ENCODE measurements at places on chromosomes 2 and 18.

- no peak for DNase-seq
Observed at GRCh38 chr2:135202751-135203150, 150.7 kb downstream of the RAB3GAP1 start.

GRCh38 chr2:42800981-42801380, 8.6 kb upstream of the HAAO start:
- DNase-seq = no peak

- DNase-seq = no peak
Observed at GRCh38 chr18:40006634-40007033, 1948.4 kb upstream of the PIK3C3 start.

GRCh38 chr2:183024339-183025095, 13.7 kb downstream of the NCKAP1 start:
- no peak for DNase-seq

DNA sequence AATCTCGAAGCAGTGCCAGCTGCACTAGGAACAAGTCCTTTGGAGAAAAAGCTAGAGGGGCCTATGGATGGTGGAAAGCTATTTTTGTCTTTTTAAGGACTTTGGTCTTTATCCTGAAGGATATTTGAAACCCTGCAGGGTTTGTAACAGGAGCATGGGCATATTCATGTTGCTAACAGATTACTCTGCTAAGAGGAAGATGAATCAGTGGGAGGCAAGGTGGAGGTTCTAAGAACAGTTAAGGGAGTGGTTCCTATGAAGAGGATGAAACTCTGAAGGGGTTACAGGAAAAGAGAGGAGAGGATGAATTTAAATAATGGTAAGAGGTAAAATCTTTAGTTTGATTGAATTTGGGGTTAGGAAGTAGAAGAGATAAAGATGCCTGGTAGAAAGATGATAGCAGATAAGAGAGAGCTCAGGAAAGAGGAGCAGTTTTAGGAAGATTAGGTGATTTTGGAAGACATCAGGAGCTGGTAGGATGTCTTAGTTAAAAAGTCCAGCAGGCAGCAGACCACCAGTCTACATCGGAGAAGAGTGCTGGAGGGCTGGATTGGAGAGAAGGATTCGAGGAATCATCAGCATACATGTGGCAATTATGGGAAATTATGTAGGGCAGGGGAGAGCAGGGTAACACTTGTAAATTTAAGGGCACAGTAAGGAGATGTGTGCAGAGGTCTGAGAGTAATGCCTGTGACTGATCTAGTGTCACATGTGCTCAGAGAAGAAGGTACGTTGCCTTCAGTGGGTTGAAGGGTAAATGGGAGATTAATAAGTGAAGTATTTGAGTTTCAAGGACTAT, 39.3 kb upstream of the C1GALT1C1L start:
- DNase-seq = no peak

GRCh38 chr2:26324903-26325302, 21.0 kb upstream of the SELENOI start:
- DNase-seq = no peak

- DNase-seq = peak; percentile 99
Observed at GRCh38 chr18:58572181-58572580, 56.7 kb downstream of the ALPK2 start.

GRCh38 chr2:100265226-100265625, 57.1 kb downstream of the LONRF2 start:
- no peak for DNase-seq

DNA sequence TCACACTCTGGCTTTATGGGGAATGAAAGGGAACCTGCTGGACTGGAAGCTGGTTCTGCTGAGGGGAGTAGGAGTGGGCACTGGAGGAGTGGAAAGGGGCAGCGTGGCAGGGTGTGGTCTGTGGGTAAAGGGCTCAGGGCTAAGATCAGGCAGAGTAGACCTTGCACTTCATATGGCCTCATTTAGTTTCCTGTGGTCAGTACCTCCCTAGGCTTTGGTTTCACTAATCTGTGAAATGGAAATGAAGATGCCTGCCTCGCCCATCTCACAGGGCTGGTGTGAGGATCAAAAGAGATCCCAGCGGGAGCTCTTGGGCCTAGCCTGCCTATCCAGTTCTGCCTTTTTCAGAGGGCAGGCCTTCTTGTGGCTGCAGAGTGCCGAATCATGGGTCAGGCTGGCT, 208.7 kb downstream of the LOXHD1 start:
- no peak for DNase-seq

- no peak for DNase-seq
Observed at GRCh38 chr2:150012986-150013385, 425.4 kb upstream of the MMADHC start.

- no peak for DNase-seq
Observed at GRCh38 chr2:187057466-187057865, 208.5 kb upstream of the ZSWIM2 start.

DNA sequence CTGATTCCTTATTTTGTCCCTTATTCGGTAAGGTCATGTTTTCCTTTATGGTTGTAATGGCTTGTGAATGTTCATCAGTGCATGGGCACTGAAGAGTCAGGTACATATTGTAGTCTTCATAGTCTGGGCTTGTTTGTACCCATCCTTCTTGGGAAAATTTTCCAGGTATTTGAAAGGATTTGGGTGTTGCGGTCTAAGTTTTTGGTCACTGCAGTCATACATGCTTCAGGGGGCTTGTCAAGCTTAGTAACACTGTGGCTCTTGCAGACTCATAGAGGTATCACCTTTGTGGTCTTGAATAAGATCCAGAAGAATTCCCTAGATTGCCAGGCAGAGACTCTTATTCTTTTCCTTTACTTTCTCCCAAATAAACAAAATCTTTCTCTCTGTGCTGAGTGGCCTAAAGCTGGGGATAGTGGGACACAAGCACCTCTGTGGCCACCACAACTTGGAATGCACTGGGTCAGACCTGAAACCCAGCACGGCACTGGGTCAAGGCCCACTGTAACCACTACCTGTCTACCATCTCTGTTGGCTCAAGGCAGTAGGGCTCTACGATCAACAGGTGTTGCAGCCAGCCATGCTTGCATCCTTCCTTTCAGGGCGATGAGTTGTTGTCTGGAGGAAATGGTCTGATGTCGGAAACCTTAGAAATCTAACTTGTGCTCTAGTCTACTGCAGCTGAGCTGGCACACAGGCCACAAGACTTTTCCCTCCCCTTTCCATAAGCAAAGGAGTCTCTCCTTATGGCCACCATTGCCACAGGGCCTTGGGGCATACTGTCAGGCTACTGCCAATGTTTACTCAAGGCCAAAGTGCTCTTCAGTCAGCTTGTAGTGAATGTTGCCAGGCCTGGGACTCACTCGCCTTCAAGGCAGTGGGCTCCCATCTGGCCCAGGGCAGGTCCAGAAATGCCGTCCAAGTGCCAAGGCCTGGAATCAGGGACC, 21.5 kb downstream of the IL1RN start:
- no peak for DNase-seq

- no peak for DNase-seq
Observed at GRCh38 chr2:165120740-165121467, 82.9 kb downstream of the SCN3A start.

GRCh38 chr2:236259371-236259770, 4.8 kb downstream of the ASB18 start:
- no peak for DNase-seq

- DNase-seq = no peak
Observed at GRCh38 chr2:236700703-236701102, 131.1 kb downstream of the ACKR3 start.

DNA sequence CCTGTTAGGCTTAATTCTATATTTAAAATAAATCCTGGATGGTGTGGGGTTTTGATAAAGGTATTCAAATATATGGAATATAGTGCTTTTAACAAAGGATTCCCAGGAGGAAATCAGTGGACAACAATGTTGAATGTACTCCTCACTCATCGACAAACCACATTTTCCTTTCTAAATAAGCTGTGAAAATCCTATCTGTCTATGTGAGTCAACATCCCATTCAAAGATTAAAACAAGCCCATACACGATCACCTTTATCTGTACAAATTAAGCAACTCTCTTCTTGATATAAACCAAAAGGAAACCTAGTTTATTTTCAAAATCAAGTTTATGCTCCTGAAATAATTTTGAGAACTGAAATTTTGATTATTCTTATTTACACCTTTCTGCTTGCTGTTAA, 153.4 kb downstream of the ERBB4 start:
- DNase-seq = no peak

DNA sequence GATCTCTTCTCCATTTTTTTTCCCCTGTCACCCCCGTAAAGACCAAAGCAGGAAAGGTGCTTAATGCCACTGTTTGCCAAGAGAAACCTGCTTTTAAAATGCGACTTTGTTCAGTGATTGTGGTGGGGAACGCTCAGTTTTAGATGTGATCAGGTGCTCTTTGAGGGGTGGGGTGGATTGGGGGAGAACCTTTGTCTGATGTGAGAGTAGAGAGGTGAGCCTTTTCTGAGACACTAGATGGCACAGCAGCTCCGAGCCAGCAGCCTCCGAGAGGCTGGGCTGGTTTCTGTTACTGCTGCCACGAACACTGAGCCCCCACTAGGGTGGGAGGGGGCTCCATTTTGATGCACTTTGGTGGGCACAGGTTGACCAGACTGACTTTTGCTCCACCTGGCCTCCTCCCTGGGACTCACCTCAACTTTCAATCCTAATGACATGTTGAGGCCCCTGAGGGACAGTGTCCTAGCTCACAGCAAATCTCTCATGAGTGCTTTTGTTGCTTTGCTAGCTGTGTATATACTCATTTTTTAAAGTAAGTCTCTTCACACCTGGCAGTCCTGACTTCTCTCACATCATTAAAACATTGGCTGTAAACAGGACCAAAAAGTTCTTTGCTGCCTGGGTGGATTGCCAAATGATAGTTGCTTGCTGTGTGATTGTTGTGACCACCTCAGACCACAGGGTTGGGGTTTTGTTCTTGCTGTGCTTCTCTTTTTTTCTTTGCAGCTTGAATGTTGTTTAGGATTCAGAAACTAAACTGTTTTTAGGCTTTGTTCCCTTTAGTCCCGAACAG, 98.2 kb upstream of the MAP3K20 start:
- no peak for DNase-seq

- no peak for DNase-seq
Observed at GRCh38 chr2:98819231-98819766, 88.4 kb upstream of the MGAT4A start.
